MM.1S (cell line): ENCODE measurements at places on chromosomes 11 and 22.

- no peaks in the 10 kb centered on the region for H3K27me3 ChIP-seq
- DNase-seq = peak; percentile 82
- H3K4me1 ChIP-seq = peaks cover 8% of the 10 kb centered on the region; the same call in 1 of the 2 replicates
- peak overlapping the region; percentile 69; the same call in 1 of the 2 replicates for H3K27ac ChIP-seq
- H3K36me3 ChIP-seq = no peaks in the 10 kb centered on the region; the same call in 1 of the 2 replicates
Observed at GRCh38 chr22:48492366-48493320, 1335.0 kb downstream of the BRD1 start.

DNA sequence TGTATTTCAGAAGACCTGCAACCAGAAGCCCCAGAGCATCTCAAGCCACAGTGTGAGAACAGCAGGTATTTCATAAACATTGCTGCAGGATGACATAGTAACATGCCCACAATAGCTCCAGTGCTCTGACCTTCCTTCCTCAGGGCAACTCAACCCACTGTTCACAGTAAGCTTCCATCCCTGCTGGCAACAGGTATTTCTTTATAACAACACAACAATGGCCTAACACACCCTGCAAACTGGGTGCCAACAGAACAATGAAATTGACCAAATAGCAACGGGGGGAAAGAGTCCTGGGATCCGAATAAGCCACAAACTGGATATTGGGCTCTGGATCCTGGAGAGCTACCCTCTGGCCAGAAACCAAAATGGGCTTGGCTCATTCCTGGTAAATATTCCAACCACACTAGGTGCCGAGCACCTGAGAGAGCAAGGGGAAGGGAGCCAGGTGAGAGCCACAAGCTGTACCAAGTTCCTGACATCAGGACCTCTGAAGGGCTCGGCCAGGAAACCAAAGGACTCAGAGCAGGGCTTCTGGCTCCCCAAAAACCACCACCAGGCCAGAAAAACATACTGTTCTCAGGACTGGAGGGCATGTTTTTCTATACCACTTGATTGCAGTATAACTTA lies 99.5 kb downstream of the MICAL3 start:
- H3K4me1 ChIP-seq = no peaks in the 10 kb centered on the region
- no peaks in the 10 kb centered on the region for H3K36me3 ChIP-seq
- H3K27ac ChIP-seq = no peak overlapping the region
- H3K4me3 ChIP-seq = no peak overlapping the region

- no peaks in the 10 kb centered on the region for H3K27me3 ChIP-seq
- H3K4me3 ChIP-seq = no peak overlapping the region
- no peaks in the 10 kb centered on the region for H3K4me1 ChIP-seq
Observed at GRCh38 chr11:68349461-68350249, 37.3 kb downstream of the LRP5 start.

DNA sequence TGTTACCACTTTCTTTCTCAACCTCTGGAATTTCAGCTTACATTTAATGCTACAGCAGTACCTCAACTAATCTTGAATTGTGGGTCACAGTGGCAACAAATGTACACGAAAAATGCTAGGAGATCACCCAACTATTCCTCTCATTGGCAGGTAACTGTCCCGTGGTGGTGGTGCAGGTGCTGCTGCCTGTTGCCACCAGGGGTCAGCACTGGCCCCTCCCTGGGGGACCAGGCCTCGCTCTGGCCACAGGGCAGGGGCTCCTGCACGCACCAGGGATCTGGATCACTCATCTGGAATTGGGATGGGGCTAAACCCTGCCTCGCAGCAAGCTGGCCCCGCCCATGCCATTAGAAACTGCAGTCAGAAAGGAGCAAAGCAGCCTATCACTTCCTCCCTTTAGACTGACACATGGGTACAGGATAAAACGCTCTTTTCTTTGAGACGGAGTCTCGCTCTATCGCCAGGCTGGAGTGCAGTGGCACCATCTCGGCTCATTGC lies 6.9 kb upstream of the POLDIP3 start:
- H3K27me3 ChIP-seq = no peaks in the 10 kb centered on the region
- peaks cover 21% of the 10 kb centered on the region for H3K4me1 ChIP-seq
- DNase-seq = peak; percentile 55
- no peaks in the 10 kb centered on the region for H3K36me3 ChIP-seq
- H3K4me3 ChIP-seq = no peak overlapping the region

GRCh38 chr11:66459138-66459778 lies 7.4 kb upstream of the PELI3 start:
- H3K4me3 ChIP-seq = no peak overlapping the region
- H3K27ac ChIP-seq = no peak overlapping the region
- DNase-seq = no peak
- peaks cover 20% of the 10 kb centered on the region for H3K27me3 ChIP-seq
- no peaks in the 10 kb centered on the region for H3K36me3 ChIP-seq

DNA sequence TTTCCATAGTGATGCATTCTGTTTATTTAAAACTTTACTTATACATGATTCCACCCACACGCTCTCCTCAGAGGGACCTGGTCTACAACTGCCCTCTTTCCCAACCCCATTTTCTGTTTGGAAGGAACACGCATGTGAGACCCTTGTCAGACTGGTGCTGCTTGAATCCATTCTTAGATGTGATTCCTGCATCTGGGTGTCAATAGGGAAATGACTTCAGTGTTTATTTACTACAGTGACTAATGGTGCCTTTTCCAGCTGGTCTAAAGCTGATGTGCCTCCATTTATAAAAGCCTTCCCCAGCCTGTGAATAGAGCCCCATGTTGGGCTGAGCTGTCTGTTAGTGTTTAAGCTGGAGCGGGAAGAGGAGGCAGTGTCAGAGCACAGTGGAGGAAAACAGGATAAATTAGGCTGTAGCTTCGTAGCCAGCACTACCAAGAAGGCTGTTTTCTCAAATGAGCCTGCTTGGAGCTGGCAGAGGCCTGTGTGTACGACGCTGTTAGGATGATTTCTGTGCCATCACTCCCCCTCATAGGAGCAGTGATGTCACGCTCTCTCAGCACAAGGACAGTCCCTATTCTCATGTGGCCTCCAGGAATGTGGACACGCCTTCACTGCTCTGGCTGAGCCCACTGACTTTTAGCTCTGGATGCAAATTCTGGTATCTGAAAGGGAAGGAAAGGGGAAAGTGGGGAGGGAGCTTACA lies 18.9 kb upstream of the C11orf96 start:
- H3K27me3 ChIP-seq = no peaks in the 10 kb centered on the region
- no peak overlapping the region for H3K27ac ChIP-seq
- peaks cover 41% of the 10 kb centered on the region for H3K4me1 ChIP-seq

GRCh38 chr11:19721176-19721575 lies 8.5 kb downstream of the NAV2 start:
- no peaks in the 10 kb centered on the region for H3K4me1 ChIP-seq
- H3K27me3 ChIP-seq = no peaks in the 10 kb centered on the region
- H3K27ac ChIP-seq = no peak overlapping the region
- DNase-seq = no peak
- H3K4me3 ChIP-seq = no peak overlapping the region

GRCh38 chr22:17264321-17265052 lies 45.3 kb upstream of the ADA2 start:
- no peak overlapping the region for H3K27ac ChIP-seq
- no peak for DNase-seq
- no peaks in the 10 kb centered on the region for H3K27me3 ChIP-seq
- H3K4me1 ChIP-seq = no peaks in the 10 kb centered on the region
- H3K4me3 ChIP-seq = no peak overlapping the region

DNA sequence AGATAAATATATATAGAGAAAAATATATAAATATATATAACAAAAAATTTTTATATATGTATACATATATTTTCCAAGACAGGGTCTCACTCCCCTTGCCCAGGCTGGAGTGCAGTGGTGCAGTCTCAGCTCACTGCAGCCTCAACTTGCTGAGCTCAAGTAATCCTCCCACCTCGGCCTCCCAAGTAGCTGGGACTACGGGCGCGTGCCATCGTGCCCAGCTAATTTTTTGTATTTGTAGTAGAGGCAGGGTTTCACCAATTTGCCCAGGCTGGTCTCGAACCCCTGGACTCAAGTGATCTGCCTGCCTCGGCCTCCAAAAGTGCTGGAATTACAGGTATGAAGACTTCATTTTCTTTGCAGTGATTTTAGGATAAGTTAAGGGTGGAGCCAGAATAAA lies 38.9 kb upstream of the SEPTIN5 start:
- no peaks in the 10 kb centered on the region for H3K36me3 ChIP-seq
- DNase-seq = no peak
- H3K4me3 ChIP-seq = no peak overlapping the region
- no peaks in the 10 kb centered on the region for H3K4me1 ChIP-seq

- H3K27ac ChIP-seq = no peak overlapping the region
- no peaks in the 10 kb centered on the region for H3K36me3 ChIP-seq
- no peak overlapping the region for H3K4me3 ChIP-seq
Observed at GRCh38 chr11:38582151-38582550, 1984.1 kb upstream of the RAG2 start.

- no peak for DNase-seq
- peaks cover 11% of the 10 kb centered on the region for H3K36me3 ChIP-seq
- H3K27ac ChIP-seq = no peak overlapping the region
- H3K4me1 ChIP-seq = peaks cover 7% of the 10 kb centered on the region; the same call in 1 of the 2 replicates
- H3K4me3 ChIP-seq = peak overlapping the region; percentile 97; the same call in 1 of the 2 replicates
Observed at GRCh38 chr22:49825436-49825835, 2.2 kb downstream of the BRD1 start.

DNA sequence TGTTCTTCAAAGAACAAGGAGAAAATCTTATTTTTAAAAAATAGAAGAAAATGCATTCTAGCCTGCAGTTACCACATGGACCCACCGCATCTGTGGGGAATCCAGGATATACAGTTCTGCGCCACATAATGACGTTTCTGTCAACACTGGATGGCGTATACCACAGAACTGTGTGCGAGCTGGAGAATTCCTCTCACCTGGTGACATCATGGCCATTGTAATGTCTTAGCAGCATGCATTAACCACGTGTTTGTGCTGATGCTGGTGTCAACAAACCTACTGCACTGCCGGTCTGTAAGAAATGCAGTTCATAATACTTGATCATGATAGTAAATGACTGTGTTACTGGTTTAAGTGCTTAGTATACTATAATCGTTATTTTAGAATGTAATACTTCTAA lies 174.7 kb downstream of the TBC1D22A start:
- H3K4me1 ChIP-seq = no peaks in the 10 kb centered on the region
- no peak for DNase-seq
- no peak overlapping the region for H3K4me3 ChIP-seq
- no peak overlapping the region for H3K27ac ChIP-seq
- H3K27me3 ChIP-seq = no peaks in the 10 kb centered on the region
- no peaks in the 10 kb centered on the region for H3K36me3 ChIP-seq

DNA sequence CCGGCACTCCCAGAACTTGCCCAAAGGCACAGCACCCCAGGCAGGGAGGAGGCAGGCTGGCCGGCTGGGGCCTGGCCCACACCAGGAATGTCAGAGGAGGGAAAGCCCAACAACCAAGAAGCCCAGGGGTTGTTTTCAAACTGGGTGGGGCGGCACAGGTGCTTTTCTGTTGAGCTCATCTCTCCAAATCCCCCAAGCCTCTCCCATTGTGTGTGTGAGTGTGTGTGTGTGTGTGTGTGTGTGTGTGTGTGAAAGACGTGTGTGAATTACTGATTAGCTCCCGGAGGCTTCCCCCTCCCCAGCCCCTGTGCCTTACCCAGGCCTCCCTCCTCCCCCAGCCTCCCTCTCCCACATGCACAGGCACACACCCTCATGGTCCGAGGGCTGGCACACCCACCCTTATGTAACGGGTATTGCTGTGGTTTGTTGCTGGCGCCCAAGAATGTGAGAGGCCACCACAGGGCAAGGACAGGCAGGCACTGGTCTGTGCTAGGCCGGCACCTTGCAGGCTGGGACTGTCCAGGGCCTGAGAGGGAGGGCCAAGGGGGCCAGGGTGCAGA lies 15.9 kb downstream of the TRIM29 start:
- H3K4me1 ChIP-seq = no peaks in the 10 kb centered on the region
- no peak overlapping the region for H3K4me3 ChIP-seq
- H3K27me3 ChIP-seq = peaks cover 26% of the 10 kb centered on the region
- no peak overlapping the region for H3K27ac ChIP-seq
- H3K36me3 ChIP-seq = no peaks in the 10 kb centered on the region
- no peak for DNase-seq

- DNase-seq = no peak
- H3K4me3 ChIP-seq = no peak overlapping the region
- no peaks in the 10 kb centered on the region for H3K4me1 ChIP-seq
- no peak overlapping the region for H3K27ac ChIP-seq
Observed at GRCh38 chr22:41638748-41639147, 17.7 kb downstream of the XRCC6 start.

DNA sequence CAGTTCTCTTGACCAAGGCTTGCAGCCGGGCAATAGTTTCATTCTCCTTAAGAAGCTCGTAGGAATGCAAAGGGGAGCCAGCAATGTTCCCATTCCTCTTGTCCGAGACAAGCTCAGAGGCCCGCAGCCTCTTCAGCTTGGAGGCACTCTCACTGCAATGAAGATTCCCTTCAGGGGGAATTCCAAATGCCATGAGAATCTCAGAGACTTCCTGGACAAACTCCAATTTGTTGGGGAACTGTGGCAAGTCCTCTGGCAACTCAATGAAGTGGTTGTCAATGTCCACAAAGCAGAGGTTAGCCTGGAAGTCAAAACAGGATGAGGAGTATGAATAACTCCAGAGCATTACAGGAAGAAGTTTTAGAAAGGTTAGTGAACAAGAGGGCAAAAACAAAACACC lies 84.4 kb downstream of the DENND5A start:
- no peaks in the 10 kb centered on the region for H3K36me3 ChIP-seq
- no peak for DNase-seq
- no peaks in the 10 kb centered on the region for H3K4me1 ChIP-seq
- H3K27me3 ChIP-seq = no peaks in the 10 kb centered on the region

DNA sequence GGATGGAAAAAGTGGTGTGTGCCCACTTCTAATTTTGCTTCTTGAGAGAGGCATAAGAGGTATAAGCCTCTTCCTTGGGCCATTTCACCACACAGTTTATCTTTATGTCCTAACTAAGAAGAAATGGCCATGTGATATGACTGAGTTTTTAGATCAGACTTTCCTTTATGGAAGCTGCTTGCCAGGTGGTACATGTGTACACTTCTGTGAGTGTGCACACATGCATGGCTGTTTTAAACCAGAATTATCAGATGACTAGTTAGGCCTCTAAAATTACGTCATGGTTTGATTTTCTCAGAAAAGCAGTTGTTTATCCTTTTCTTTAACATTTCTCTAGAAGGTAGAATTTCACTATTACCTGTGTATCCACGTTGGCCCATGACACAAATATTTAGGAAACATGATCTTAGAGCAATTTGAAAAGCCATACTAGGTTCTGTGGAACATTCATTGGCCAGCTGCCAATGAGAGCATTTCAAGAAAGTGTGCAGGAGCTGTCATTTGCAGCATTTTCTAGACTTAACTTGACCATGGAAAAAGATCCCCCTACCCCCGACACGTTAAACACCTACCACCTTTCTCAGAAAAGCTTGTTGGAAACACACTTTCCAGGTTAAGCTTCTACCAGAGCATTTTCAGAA lies 109.2 kb upstream of the GAL start:
- no peak overlapping the region for H3K27ac ChIP-seq
- no peak for DNase-seq
- peaks cover 5% of the 10 kb centered on the region; the same call in 1 of the 2 replicates for H3K36me3 ChIP-seq

GRCh38 chr11:49995565-49995964 lies 13.2 kb upstream of the OR4C12 start:
- H3K4me1 ChIP-seq = no peaks in the 10 kb centered on the region
- no peaks in the 10 kb centered on the region for H3K36me3 ChIP-seq
- H3K27me3 ChIP-seq = no peaks in the 10 kb centered on the region
